ENCODE measurements at places on chromosomes 11 and 22.
A peak's percentile ranks its signal among the peaks of the same experiment; 100 is the strongest.

GRCh38 chr11:45856044-45856468, 8.8 kb downstream of the CRY2 start:
- peak; percentile 80 for DNase-seq

DNA sequence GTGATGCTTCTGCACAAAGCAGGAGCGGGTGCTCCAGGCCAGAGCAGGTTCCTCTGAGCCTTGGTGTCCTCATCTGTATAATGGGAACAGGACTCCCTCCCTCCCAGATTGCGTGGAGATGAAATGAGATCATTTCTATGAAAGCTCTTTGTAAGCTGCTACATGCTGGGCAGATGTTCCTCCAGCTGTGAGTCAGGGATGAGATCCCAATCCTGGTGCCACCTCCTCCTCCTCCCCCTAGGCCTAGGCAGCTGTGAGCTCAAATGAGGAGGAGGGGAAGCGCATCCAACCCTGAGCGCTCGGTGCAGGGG, 7.0 kb upstream of the CABP2 start:
- DNase-seq, result no peak

DNA sequence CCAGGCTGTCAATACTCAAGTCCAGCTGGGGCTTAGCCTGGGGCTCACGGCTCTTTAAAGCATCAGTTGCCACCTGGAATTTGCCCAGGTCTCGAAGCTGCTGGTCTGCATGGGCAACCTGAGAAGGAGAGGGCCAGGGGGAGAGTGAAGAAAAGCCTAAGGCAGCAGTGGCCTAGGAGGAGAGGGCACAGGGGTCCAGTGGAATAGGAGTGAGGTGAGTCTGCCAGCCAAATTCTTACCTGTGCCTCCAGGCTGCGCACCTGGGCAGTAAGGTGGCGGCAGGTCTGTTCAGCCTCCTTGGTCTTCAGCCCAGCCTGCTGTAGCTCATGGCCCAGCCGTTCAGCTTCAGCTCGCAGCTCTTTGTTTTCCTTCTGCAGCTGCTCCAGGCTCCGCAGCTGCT, 10.0 kb downstream of the IL18BP start:
- no peak for DNase-seq

DNA sequence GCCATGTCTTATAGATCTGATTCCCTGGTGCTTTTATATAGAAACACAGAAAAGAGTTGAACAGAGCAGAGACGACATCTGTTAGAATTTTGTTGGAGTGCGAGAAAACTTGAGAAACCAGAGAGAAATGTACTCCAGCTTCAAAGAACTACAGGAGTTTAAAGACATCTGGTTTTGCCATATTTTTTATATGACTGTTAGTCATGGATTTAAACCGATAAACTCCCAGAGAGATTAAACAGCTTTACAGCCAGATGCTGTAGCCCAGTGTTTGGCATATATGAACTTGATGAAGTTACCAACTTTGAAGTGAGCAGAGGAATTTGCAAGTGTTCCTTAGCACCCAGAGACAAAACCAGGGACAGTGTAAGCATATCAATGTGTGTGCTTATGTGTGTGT, 1083.1 kb downstream of the LRRC4C start:
- peak; percentile 28 for DNase-seq

- DNase-seq, result no peak
These were observed 222.1 kb downstream of the LRRC4C start for GRCh38 chr11:41237382-41237781.

DNA sequence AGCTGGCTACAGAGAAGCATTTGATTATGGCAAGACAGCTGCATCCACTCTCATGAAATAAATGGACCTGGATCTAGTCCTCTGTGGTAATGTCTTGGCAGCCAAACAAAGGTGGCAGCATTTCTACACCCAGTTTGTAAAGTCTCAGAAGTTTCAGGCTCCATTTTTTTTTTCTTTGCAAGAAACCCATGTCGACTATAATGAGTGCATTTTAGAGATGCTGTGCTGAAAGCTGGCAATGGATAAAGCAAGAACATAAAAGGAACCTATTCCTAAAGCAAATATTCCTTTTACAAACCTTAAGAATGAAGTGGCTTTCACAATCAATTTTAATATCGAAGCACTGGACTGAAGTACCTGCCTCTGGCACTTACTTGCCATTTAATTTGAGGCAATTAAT, 33.5 kb downstream of the THAP12 start:
- no peak for DNase-seq

- DNase-seq, result no peak
These were observed 3.8 kb upstream of the CHKB start for GRCh38 chr22:50586416-50586815.

GRCh38 chr11:42058794-42059193, 599.3 kb upstream of the LRRC4C start:
- no peak for DNase-seq

DNA sequence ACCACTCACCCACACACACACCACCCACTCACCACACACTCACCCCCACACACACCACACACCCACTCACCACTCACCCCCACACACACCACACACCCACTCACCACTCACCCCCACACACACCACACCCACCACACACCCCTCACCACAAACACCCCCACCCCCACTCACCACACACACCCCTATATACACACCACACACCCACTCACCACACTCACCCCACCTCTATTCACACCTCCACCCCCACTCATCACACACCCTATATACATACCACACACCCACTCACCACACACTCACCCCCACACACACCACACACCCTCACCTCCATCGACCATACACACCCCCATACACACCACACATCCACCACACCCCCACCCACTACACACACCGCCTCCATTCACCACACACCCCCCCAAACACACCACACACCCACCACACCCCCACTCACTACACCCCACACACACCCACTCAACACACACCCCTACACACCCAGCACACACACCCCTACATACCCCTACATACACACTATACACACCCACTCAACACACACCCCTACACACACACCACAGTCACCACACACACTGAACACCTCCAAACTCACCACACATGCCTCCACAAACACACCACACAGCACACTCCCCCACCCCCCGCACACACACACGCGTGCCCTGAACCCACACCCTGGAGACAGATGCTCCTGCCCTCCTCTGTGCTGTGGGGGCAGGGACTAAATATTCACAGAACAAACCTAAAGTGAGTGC, 19.0 kb upstream of the TTLL12 start:
- DNase-seq, result no peak

- DNase-seq, result peak; percentile 29
These were observed 311.0 kb downstream of the BUD13 start for GRCh38 chr11:116461789-116462188.

DNA sequence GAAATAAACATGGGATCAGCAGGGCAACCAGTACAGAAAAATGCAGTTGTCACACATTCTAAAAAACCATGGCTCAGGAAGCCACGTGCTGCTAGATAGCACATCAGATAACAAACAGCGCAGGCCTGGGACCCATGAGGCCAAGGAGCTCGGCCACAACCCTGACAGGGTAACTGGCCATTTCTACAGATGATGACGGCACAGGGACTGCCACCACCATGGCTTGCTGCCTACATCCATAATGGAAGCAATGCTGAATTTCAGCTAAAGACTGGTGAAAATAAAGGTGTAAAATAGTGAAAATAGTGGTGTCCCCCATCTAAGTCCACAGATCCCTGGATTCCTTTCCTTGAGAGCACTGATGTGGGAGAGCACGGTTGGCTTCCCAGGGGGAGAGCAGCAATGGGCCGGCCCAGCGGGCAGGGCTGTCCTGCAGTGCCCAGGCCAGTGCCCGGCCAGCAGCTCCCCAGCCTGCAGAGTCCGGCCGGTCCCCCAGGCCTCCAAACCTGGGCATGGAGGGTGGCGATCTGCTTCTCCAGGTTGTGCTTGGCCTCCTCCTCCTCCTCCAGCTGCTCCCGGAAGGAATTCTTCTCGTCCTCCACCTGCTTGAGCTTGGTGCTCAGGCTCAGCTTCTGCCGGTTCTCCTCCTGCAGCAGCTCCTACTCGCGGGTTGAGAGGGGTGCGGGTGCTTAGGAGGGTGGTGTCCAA, 40.0 kb downstream of the APOL1 start:
- no peak for DNase-seq

- DNase-seq, result no peak
These were observed at the start of gene SAA1 for GRCh38 chr11:18265949-18266348. SAA1 (plus strand) TSS chr11:18266264; CDS start chr11:18266888, 624 bp downstream.

DNA sequence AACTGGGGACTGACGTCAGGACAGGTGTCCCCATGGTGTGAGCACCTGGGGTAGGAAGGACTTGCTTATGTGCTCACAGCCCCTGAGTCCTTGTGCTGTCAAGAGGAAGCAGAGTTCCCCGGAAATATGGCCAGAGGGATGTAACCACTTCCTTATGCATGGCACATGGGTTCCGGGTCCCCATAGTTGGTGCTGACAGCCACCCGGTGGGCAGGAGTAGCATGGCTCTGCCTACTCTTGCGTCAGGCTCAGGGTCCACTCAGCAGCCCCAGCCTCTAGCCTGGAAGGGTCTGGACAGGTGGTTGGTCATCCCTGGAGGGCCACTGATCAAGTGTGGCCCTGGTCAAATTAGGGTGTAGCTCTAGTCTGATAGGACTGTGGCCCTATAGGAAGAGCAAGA, 42.8 kb upstream of the CCND1 start:
- no peak for DNase-seq

GRCh38 chr11:17599460-17599925, 52.4 kb downstream of the OTOG start:
- no peak for DNase-seq

DNA sequence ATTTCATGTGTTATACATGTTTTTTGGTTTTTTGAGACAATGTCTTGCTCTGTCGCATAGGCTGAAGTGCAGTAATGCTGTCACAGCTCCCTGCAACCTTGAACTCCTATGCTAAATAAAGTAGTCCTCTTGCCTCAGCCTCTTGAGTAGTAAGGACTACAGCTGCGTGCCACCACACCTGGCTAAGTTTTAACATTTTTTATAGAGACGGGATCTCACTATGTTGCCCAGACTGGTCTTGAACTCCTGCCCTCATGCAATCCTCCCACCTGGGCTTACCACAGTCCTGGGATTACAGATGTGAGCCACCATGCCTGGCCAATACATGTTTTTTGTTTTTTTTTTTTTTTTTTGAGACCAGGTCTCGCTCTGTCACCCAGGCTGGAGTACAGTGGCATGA, 33.9 kb downstream of the SWAP70 start:
- no peak for DNase-seq

DNA sequence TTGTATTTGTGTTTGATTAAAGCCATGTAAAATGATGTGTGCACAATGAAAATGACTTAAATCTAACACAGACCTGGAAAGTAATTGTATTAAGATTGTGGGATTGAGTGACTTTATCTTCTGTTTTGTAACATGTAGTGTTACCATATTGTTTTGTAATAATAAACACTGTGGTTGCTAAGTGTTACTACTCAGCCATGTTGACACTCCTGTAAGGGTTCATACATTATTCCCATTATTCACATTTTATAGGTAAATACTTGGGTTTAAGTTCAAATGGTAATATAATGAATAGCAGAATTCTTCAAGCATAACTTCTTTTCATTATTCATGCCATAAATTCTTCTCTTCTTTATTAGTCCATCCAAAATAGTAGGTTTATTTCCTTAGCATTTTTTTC, 69.0 kb downstream of the ZC3H12C start:
- DNase-seq, result no peak

DNA sequence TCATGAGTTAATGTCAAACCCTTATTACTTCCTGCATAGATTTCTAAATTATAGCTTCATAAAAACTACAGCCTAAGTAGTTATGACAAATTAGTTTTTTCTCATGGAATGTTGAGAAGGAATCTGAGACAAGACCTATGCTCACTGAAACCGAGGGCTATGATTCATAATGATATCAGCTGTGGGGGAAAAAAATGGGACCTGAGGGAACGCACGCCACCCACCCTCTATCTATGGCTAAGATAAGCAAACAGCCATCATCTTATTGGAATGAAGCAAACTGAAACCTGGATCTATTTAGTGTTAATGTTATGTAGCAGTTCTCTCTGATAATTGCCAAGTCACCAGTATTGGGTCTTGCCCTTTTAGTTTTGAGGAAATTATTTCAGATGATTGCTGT, 906.9 kb upstream of the RAG2 start:
- DNase-seq, result peak; percentile 96

GRCh38 chr22:47848184-47848920, 1085.9 kb downstream of the TBC1D22A start:
- no peak for DNase-seq

GRCh38 chr11:117020287-117020686, 77.9 kb downstream of the SIK3 start:
- no peak for DNase-seq

GRCh38 chr11:86688398-86689179, 16.2 kb upstream of the ME3 start:
- DNase-seq, result peak; percentile 75

- no peak for DNase-seq
These were observed 512.2 kb upstream of the ARHGAP42 start for GRCh38 chr11:100174881-100175280.

All from fibroblast of upper back skin (primary cell).